ELR (cell line): ENCODE measurements at places on chromosomes 5 and 9.

DNA sequence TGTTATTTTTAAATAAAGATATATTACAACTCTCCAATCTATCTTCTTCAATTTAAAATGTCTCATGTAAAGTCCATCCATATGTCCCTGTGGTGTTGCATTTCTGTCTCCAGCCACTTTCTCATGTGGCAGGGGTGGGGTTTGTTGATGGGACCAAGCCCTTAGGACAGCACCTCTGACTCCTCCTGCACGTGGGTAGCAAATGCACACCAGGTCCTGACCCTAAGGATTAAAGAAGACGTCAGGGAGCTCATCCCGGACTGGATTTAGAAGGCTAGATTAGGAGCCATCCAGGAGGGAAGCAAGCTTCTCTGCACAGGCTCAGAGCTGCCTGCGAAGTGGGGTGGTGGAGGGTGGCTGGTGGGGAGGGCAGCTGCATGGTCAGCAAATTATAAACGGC lies 38.9 kb upstream of the FAM120AOS start:
- DNase-seq = no peak

GRCh38 chr5:151264113-151264512 lies 11.1 kb downstream of the GM2A start:
- DNase-seq = peak; percentile 81

DNA sequence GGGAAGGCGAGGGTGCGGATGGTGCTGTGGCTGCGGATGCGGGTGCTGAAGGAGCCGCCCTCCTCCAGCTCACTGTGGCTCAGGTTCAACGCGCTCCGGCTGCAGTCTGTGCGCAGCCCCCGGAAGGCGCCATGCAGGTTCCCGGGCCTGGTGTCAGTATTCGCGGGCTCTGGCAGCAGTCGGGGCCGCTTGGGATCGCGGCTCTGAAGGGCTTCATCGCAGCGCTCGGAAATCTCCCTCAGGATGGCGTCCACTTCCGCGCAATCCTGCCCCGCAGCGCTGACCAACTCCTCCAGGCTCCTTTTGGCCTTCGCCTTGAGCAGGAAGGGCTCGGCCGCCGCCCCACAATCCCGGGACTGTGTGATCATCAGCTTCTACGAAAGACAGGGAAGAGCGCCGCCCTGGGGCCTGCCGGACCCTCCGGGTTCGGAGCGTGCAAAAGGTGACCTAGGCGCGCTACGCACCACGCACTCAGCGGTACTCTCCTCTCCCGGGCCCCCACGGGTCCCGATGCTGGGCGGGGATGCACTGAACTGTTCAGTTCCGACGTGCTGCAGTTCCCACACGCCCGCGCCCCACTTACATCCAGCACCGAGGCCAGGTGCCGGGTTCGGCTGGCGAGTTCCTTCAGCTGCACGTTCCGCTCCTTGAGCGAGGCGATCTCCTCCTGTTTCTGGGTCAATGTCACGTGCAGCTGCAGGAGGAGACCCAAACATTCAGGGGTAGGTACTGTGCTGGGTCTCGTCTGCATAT lies 6.5 kb downstream of the MCIDAS start:
- DNase-seq = peak; percentile 27

DNA sequence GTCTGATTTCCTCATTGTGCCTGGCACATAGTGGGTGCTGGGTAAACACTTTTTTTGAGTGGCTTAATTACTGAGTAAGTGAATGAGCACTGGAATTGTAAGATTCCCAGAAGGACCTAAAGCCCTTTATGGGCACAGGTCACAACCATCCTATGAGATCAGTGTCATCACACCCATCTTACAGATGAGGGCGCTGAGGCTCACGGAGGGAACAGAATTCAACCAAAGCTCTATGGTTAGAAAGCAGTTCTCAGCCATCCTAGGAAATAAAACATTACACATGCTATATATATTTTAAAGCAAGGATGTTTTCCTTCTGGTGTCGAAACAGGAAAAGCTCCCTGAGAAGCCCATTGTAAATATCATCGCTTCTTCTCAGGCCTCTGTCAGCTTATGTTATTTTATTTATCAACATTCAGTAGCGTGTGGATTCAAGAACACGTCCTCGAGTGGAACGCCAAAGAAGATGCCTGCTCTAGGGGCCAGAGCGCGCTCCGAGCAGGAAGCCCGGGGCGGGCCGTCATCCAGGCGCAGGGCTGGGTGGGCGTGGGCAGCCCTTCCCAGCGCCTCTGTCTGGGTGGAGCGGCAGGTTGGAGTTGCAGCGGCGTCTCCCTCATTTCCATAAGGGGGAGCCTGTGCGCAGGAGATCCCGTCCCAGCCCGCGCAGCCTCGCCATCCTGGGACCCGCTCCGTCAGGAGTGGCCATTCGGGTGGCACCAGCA lies 155.8 kb upstream of the SMIM23 start:
- DNase-seq = peak; percentile 82

GRCh38 chr5:101543780-101544179 lies 640.7 kb upstream of the ST8SIA4 start:
- peak; percentile 36 for DNase-seq

- DNase-seq = peak; percentile 17
Measured at GRCh38 chr5:78706381-78706780, 57.8 kb upstream of the LHFPL2 start.

- peak; percentile 99 for DNase-seq
Measured at GRCh38 chr5:167982-168660, 23.2 kb upstream of the LRRC14B start.

DNA sequence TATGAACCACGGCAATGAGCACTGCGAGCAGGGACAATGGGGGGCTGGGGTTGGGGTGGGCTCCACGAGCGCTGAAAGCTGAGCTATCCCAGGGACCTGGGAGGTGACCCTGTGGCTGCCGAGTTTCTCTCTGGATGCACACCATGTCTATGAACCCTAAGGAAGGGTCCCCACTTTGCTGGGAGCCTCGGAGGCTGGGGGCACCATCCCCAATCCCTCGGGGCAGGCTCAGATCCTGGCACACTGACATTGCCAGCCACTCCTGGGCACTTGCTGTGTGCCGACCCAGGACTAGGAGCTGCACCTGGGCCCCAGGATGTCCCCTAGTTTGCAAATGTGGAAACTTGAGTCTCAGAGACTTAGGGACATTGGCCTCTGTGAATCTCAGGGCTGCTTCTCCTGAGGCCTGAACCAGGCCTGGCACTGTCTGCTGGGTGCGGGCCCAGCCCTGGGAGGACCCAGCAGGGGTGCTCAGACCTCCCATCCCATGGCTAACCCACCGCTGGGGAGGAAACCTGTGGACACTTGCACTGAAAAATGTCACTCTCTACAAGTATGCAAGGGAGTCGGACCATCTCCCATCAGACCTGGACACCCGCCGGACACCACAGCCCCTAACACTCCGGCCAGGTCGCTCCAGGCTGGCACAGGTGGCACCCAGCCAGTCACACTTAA lies 13.0 kb upstream of the CAMSAP1 start:
- no peak for DNase-seq

DNA sequence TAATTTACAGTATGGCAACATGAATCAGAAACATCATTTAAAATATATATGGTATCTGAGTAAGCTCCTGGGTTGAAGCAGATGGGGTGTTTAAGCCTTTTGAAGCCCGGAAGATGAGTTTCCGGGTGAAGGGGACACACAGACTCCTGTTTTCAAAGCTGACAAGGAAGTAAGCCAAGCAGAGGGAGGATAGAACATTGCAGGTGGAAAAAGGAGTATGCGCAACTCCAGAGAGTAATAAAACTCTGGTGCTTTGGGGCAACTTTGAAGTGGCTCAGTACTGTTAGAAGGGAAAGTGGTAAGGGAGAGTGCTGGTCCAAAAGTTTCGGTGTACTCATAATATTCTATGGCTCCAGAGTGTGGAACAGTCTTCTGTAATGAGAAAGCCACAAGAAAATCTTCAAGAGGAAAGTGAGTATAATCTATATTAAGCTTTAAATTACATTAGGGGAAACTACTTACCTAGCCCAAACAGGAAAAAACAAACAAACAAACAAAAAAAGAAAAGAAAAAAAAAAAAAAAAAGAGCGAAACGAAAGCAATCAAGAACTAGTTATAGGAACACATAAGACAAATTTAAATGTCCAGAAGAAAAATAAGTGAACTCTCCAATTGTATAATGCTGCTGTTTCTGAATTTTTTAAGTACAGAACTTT lies 2.3 kb upstream of the ST8SIA4 start:
- peak; percentile 5 for DNase-seq

DNA sequence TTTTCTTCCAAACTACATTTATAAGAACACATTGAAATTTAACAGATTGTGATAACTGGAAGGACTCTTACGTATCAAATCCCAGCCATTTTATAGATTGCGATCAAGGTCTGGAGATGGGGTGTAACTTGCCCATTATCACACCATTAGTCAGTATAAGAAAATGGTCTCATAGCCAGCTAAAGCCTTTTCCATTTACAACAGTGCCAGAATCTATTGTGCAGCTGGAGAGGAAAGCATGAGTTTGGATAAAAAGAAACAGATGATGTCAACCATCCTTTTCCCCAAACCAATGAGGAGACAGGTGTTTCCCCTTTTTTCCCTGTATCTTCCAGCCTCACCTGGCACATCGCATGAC lies 658.8 kb downstream of the ACTL7B start:
- no peak for DNase-seq

- peak; percentile 26 for DNase-seq
Measured at GRCh38 chr9:128902351-128903078, 18.3 kb upstream of the PHYHD1 start.

DNA sequence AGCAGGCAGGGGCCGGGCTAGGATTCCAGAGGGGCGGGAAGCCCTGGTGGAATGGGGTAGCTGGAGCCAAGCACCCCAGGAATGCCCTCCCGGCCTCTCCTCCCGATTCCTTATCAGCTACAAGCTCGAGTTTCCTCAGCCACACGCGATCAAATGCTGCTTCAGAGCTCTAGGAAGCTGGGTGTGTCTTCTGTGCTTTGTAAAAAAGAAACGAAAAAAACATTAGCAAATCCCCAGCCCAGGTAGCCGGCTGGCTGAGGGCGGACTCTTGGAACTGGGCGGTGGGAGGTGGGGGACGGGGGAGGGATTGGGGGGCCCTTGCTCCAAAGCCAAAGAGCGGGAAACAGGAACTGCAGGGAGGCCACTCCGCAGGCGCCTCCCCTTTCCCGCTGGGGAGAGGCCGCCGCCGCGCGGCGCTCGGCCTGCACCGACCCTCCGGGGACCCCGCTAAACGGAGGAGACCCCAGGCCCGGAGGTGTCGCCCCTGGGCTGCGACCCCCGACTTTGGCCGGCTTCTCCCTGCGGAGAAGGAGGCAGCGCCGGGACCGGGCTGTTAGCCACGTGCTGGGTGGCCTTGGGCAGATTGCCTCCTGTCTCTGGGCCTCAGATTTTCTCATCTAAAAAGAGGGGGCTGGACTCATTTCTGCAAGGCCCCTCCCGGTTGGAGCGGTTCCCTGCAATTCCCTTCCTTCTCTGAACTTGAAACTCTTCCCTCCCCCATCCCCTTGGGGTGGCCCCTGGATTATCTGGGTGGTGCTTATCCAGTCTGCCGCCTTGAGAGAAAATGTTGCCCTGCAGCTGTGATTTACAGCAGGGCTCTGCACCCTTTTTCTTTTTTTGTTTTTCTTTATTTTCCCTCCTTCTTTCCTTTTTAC lies 40.9 kb upstream of the FABP6 start:
- DNase-seq = peak; percentile 51
